Stimulated activated CD4-positive, alpha-beta T cell treated with anti-CD3 and anti-CD28 coated beads, TNF-alpha, amount 100 ng/mL, for 4 hours (primary cell): ENCODE measurements at places on chromosomes 16 and 17.

DNA sequence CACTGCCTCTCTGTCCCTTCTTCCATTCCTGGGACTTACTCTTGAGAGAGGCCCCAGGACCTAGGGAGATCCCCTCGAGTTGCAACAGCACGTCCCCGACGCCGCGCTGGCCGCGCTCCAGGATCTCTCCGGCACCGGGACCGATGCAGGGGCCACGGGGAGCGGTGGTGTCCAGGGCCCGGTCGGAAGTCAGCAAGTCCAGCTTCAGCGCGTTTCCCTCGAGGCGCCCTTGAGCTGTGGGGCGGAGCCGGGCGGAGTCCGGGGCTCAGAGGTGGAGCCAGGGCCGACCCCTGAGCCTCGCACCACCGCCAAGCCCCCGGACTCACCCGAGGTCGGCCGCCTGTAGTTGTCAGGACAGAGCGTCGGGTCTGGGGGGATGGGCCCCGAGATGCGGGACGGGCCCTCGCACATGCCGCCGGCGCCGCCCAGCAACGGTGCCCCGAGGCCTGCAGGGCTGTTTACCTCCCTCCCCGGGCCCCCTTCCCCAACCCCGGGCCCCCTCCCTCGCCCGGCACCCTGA is 458 bp downstream of the ENKD1 start:
- DNase-seq = no peak

GRCh38 chr16:67530013-67530939 is 1.6 kb downstream of the RIPOR1 start:
- no peak for DNase-seq

DNA sequence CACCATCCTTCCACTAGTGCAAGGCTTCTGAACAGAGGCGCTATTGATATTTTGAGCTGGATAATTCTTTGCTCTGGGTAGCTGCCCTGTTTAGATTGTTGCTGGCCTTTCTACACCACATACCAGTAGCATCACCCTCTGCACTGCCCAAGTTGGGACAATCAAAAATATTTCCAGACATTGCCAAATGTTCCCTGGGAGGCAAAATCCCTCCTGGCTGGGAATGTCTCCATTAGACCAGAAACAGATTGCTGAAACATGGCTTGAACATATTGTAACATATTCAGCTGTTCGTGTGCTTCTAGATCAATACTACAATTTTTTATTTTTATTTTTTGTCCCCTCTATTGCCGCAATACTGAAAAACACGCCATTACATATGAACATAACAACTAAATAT is 174.6 kb downstream of the ABCA8 start:
- DNase-seq = no peak

- no peak for DNase-seq
Observed at GRCh38 chr16:78956859-78957258, 643.7 kb downstream of the MAF start.

- DNase-seq = no peak
Observed at GRCh38 chr16:83268169-83268568, 539.6 kb upstream of the HSBP1 start.

DNA sequence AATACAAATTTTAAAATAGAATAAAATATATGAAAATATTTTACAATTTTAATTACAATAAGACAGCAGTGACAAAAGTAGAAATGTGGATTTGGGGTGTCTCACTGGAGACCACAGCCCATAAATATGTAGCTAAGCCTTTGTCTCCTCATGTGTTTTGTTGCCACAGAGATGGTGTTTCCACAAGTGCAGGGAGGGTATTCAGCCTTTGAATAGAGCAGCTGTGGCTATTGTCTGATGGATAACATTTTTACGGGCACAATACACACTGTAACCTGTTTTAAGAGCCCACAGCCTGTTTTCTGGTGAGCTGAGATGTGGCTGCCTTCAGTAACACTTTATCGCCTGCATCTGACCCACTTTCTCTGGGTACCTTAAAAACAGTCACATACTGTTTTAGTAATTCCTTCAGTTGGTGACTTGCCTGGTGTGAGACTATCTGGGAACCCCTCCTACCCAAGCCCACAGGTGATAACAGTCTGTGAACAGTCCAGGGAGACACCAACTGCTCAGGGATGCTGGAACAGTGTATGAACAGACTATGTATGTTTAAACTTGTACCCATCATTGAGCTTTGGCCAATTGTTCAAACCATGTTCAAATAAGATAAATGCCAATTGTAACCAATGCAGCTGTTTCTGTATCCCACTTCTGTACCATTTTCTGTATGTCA is 7.8 kb upstream of the AHSP start:
- no peak for DNase-seq

- DNase-seq = no peak
Observed at GRCh38 chr17:72974605-72975232, 117.8 kb downstream of the SLC39A11 start.

DNA sequence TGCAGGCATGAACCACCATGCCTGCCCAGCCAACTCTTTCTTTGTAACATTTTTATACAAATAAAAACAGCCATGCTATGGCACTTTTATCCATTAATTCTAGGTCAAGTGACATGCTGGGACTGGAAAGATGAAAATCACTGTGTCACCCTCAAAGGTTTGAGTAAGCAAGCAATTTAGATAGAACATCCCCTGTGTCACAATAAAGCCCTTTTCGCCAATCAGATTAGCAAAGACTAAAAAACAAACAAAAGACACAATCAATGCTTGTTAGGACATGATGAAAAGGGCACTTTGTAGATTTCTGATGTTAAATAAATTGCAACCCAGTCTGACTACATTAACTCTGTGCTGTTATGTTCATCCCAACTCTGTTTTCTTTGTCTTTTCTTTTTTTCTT is 26.4 kb downstream of the CHP2 start:
- no peak for DNase-seq

GRCh38 chr17:76481071-76481655 is 13.8 kb downstream of the AANAT start:
- DNase-seq = no peak

DNA sequence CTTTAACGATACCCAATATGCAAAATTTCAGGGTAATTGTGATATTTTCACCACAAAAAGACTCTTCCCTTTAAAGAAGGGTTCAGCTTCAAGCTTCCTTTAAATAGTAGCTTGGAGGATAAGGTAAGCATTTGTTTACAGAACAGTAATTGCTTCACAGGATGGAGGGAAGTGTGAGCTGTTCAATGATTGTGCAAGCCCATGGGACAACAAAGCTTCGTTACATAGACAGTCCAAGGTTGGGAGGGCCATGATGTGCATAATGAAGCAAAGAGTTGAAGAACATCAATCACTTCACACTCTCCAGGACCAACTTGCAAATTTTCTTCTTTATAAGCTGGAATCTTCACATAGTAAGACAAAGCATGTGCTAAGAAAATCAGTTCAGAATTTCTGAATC is 145.0 kb upstream of the ASIC2 start:
- DNase-seq = no peak

GRCh38 chr16:1584926-1585484 is 26.9 kb downstream of the IFT140 start:
- DNase-seq = no peak

- DNase-seq = no peak
Observed at GRCh38 chr16:17798716-17799115, 328.0 kb upstream of the XYLT1 start.

GRCh38 chr17:73733517-73733916 is 89.3 kb upstream of the SDK2 start:
- no peak for DNase-seq

DNA sequence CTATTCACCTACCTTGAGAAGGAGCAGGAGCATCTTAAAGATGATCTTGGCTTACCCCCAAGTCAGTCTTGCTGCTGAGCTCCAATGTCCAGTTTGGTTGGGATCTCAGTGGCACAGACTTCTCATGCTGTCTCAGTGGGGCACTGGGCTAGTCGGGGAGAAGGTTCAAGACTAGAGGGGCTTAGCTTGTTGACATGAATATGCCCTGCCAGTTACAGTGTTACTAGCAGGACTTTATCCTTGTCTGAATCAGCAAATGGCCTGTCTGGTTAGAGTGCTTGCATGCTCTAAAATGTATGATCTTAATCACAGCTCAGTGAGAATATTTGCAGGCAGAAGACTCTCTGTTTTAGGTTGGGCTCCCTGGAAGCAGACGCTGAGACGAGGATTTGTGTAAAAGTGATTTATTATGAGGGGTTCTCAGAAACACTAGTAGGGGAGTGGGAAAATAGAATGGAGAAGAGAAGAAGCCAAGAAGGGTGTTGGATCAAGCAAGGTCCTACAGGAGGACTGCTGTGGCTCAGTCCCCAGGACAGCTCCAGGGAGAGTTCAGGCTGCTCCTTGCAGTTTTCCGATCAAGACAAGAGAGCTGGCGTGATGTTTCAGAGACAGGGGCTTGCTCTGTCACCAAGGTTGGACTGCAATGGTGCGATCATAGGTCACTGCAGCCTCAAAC is 150.4 kb upstream of the HS3ST2 start:
- no peak for DNase-seq

DNA sequence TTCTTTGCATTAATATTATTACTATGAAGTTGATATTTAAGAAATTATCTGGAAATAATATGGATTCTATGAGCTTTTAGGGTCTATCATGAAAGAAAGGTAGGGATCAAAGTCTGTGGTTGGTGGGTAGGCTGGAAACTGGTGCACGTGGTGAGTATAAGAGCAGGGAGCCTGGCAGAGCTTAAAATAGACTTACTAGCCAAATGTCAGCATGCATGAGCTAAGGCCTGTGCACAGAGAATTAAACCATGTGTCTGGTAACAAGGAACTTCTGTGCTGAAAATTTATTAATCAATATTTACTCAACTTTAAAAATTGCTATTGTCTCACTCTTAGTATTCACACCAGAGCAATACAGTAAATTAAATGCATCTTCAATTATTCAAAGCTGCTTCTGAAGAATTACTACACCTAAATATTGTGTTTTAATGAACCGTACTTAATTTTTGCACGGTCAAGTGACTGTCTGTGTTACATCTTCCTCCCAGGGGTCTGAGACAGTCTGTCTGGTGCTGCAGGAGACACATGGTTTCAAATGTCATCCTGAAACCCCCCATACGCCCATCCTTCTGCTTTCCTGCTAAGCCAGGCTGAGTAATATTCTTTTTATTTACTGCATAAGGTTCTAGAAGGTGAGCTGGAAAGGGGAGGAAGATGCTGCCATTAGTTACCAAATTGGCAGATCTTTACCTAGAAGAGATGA is 161.0 kb upstream of the NLRP1 start:
- no peak for DNase-seq

DNA sequence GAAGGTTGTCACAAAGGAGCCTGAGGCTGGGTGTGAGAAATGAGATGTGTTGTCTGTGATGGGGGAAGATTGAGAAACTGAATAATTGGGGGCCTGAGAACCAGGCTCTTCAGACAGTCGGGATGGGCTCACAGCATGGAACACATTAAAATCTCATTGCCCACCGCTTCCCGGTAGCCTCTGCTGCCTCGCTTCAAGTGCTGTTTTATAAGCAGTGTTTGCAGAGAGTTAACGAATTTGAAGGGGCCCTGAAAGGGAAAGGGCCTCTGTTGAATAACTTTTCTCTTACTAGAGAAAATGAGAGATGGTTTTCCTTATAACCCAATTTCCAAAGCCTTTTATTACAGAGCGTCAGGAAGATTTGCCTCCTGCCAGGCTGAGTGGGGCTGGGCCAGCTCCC is 258.8 kb upstream of the ASIC2 start:
- no peak for DNase-seq

DNA sequence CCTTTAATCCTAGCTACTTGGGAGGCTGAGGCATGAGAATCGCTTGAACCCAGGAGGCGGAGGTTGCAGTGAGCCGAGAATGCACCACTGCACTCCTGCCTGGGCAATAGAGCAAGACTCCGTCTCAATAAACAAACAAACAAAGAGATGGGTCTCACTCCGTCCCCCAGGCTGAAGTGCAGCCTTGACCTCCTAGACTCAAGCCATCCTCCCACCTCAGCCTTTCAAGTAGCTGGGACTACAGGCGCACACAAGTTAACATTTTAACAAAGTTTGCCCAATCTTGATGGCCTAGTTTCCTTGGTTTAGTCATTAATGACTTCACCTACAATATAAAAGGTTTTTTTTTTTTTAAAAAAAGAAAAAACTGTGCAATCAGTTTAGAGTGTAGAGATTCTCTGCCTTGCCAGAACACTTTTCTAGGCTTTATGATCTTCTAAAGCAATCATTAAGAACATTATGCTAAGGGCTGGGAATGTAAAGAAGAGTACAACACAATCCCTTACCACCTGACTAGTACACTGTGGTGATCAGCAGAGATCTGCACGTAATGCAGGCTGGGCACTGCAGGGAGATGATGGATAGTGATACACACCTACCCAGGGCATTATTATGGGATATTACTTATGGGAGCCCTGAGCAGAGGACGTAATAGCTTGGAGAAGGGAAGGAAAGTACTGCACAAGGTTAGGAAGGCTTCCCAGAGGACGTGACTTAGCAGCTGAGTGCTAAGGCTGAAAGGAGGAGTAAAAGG is 6.9 kb downstream of the GOT2 start:
- no peak for DNase-seq

GRCh38 chr17:7211491-7212273 is 8.0 kb downstream of the DLG4 start:
- no peak for DNase-seq

DNA sequence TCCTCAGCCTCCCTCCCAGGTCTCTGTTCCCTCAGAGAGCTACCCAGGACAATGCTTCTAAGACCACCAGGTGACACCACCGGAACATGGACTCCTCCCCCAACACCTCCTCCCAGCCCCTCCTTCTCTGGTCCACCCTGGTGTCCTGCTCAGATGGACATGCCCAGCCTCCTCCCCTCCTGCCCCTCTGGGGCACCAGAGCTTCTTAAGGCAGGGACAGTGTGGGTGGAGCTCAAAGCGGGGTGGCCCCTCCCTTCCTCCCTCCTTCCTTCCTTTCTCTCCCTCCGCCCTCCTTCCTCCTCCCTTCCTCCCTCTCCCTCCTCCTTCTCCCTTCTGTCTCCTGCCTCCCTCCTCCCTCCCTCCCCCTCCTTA is 22.7 kb downstream of the TRPV3 start:
- DNase-seq = no peak

DNA sequence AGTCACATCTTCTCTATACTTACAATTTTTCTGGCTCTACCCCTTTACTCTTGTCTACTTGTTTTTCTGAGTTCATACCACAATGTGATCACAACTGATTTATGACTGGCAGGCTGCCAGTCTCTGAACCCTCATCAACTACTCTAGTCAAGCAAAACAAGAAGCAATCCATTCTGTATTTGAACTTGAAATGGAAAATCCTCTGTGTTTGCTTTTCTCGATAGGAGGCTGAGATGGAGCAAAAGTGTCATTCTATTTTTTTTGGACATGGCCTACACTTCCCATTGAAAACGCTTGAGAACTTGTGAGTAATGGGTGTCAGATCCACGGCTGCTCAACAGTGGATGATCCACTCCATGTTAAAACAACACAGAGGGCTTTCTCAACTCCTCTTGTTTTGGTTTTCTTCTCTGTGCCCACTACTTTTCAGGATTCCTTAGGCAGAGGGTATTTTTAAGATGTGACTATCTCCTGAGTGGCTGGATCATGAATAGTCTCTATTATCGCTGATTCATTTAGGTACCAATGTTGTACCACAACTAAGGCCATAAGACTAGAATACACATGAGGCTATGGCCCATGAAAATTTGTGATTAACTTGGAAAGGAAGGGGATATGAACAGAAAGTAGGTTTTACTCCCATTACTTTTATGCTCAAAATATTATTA is 11.7 kb downstream of the TMEM100 start:
- no peak for DNase-seq
